Stimulated activated CD8-positive, alpha-beta memory T cell treated with anti-CD3 and anti-CD28 coated beads, Interleukin-7, amount 100 ng/mL, for 48 hours (primary cell): ENCODE measurements at places on chromosomes 5 and 9.

DNA sequence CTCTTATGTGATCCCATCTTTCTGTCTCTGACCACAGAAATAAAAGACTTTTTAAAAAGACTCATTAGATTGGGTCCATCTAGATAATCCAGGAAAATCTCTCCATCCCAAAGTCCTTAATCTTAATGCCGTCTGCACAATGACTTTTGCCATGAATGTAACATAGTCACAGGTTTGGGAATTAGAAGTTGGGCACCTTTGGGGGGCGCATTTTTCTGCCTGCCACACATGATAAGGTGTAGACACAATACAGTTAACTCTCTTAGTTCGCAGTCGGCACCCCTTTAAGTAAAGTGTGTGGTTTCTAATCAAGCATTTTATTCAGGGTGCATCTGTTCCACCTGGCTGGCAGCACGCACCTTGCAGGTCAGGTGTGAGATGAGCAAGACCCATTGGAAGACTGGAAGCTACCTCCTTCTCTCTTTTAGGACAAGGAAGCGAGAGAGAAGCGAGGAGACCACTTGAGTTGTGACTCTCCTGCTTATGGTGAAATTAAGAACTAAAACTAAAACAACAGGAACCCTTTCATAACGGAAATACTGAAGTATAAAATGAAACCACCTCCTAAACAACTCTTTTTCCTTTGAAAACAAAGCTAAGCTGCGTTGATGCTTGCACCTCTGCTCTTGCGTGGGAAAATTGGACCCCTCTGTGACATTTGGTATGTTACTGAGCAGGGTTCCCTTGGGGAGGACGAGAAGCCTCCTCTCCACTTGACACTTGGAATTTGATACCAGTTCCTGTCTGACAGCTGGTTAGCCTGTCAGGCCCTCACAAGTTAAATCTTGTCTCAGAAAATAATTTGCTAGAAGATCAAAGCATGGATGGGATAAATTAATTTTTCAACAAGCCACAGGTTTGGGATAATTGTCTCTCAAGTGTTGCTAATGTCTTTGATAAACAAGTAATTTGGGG lies 304.6 kb upstream of the DMRT1 start:
- DNase-seq = no peak

DNA sequence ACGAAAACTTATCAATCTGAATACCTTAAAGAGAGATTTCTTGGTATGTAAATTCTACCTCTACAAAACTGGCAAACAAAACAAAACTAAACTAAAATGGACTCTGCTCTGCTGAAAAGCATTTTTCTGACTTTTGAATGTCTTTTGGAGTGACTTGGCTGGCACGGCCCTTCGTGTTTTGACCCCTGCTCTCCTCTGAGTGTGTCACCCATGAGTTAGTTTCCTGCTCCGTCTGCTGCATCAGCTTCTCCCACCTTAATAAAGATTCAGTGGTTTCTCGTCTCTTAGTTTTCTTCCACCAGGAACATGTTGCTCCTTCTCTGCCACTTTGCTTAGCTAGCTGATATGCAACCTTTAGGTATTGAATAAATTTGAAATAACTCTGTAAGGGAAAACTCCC lies 1084.0 kb upstream of the CDH18 start:
- no peak for DNase-seq

DNA sequence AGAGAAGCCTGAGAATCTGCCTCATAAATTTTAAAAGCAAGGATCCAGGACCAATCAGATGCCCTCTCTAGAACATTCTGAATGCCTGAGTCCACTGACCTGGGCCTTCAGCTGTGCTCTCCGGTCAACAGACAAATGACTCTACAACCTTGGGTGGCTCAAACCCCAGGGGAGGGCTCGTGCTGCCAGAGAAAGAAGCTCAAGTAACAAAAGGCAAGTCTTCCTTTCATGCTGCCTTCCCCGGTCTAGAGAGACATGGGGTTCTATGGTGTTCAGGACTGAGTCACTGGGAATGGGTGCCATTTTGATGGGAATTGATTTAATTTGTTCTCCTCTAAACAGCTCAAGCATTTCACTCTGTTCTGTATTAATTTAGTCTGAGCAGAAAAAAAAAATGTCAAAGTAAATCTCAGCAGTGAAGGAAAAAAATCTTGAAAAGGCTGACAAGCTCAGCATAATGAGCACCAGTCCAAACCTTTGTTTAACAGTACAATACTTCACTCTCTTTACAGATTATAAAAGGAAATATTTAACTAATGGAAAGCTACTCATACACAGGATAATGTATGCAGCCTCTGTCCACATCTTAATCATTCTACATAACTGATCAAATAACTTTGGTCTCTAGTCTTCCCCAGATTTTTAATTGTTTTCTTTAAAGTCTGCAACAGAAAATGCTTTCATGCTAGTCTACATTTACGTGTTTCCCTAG lies 191.0 kb downstream of the GLIS3 start:
- DNase-seq = no peak

GRCh38 chr9:123469282-123469681 lies 113.3 kb downstream of the CRB2 start:
- DNase-seq = no peak

DNA sequence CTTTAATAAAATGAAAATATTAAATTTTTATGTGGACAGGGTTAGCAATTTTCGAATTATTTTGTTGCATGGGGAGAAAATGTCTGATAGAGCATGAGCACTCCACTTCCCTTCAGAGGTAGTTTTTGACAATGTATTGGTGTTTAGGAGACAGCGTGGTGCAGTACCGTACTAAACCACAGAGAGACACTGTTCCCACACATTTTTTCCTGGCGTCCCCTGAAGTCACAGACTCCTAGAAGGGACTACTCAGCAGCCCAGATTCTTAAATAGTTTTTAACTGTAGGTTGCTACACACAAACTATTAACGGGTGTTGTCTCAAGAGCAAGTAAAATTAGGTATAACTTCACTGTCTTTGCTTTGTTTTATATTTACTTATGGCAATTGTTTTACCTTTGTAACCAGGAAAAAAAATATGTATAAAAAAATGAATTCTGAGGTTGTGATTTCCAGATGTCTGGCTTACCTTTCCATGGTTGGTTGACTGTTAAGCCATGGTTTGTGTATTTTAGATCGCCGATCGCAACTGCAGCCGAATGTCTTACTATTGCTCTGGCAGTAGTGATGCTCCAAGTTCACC lies 171.2 kb downstream of the DOCK8 start:
- DNase-seq = no peak

DNA sequence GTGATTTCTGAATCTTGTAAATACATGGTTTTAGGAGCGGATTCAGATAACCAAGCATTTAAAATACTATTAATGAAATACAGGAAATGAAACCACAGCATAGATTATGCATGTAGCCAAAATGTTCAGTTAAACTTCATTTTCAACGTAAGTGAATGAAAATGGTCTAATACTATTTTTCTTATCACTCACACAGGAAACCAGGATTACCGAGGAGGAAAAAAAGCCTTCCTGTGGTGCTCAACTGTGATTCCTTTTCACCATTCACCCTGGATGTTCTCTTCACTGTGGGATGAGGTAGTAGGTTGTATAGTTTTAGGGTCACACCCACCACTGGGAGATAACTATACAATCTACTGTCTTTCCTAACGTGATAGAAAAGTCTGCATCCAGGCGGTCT lies 83.4 kb upstream of the ZNF169 start:
- no peak for DNase-seq
